ENCODE measurements at places on chromosomes 16 and 17.

DNA sequence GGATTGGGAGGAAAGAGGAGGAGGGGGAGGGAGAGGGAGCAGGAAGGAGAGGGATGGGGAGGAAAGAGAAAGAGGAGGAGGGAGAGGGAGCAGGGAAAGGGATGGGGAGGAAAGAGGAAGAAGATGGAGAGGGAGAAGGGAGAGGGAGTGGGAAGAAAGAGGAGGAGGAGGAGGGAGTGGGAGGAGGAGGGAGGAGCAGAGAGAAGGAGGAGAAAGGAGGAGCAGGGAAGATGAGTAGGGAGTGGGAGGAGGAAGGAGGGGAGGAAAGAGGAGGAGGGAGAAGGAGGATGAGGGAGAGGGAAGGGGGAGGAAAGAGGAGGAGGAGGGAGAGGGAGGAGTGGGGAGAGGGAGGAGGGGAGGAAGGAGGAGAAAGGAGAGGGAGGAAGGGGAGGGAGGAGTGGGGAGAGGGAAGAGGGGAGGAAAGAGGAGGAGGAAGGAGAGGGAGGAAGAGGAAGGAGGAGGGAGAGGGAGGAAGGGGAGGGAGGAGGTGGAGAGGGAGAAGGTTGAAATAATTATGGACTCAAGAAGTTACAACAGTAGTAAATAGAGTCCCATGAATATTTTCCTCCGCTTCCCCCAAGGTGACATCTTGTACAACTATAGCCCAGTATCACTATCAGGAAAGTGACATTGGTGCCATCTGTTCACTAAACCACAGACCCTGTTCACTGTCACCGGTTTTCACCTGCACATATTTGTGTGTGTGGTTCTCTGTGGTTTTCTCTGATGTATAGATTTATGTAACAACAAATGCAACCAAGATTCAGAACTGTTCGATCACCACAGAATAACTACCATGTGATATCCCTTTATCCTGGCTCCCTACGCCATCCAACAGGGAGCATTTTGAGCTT is 325.3 kb upstream of the EEF2KMT start:
- no peak for DNase-seq

DNA sequence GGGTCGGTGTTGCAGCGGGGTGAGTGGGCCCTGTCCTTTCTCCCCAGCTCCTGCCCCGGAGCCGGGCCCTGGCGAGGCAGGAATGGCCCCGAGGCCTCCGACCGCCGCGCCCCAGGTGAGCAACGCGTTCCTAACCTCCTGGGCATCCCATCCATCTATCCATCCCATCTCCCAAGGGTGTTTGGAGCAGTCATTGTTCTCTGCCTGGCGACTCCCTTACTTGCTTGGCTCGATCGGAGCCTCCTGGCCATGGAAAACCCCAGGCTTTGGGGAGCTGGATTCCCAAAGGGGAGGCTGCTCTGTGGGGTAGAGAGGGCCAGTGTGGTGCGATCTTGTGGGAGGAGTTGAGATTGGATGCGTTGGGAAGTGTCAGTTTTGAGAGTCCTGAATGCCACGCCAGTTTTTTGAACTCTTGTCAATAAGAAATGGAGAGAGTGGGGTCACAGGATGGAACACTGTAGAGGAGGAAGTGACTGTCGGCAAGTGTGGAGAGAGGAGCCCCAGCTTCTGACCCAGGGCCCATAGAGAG is 684 bp downstream of the ZFP90 start:
- DNase-seq, result no peak

- DNase-seq, result no peak
Measured at GRCh38 chr17:12180644-12181261, 160.1 kb downstream of the MAP2K4 start.

GRCh38 chr16:57826706-57827625 is 24.7 kb upstream of the KIFC3 start:
- DNase-seq, result no peak

GRCh38 chr16:83653785-83654184 is 154.0 kb upstream of the HSBP1 start:
- DNase-seq, result no peak

DNA sequence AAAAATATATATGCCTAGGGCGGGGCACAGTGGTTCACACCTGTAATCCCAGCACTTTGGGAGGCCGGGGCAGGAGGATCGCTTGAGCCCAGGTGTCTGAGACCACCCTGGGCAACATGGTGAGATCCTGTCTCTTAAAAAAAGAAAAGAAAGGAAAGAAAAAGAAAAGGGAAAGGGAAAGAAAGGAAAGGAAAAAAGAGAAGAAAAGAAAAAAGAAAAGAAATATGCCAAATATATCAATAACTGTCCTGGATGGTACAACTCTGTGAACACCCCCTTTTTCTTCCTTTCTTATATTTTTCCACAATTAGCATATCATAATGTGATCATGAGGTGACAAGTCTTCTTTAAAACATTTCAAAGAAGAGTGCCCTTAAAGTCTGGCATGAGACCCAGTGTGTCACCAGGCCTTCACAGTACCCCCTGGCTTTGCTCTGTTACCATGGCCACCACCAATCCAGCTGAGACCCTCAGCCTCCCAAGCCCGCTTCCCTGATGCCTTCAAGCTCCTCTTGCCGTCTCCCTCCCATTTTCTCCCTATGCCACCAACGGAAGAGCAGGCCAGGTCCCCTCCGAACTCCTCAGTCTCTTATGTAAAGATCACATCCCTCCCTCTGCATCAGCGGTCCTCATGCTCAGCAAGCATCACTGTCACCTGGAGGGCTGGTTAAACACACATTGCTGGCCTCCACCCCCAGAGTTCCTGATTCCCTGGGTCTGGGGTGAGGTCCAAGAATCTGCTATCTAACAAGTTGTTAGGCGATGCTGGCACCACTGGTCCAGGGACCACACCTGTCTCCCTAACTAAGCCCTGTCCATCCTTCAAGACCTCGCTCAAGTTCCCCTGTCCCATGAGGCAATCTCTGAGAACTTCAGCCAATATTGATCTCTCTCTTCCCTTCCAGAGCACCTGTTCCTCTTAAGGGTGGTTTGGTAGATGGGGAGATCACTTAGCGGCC is 44.5 kb downstream of the CUEDC1 start:
- DNase-seq, result no peak

GRCh38 chr17:33732116-33732515 is 439.0 kb upstream of the ASIC2 start:
- no peak for DNase-seq

DNA sequence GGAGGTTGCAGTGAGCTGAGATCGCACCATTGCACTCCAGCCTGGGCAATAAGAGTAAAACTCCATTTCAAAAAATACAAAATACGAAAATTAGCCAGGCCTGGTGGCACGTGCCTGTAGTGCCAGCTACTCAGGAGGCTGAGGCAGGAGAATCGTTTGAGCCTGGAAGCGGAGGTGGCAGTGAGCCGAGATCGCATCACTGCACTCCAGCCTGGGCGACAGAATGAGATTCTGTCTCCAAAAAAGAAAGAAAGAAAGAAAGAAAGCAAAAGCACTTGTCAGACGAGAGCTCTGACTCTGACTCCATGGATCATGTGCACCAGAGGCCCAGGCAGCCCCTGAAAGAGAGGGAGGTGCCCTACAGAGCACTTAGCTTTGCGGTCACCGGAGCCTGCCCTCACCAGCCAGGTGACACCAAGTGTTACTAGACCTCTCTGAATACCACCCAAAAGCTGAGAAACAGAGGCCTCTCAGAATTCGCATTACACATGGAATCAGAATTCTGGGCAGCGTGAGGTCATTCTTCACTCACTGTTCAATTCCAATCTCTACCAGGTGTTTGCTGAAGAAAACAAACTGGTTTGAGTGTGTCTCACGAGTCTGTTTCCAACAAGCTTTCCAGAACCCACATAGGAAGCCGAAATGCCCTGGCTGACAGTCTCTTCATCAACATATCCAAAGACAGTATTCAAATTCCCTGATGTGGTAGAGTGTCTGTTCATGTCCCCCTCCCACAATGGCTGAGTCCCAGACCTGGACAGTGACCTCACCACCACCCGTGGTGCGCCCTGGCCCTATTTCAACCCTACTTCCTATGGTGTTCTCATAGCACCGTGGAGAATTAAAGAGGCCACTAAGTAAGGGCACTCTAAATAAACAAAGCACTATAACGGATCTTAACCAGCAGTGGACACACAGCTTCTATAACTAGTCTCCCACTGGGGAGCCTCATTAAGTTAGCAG is 1.5 kb downstream of the FLCN start:
- no peak for DNase-seq

DNA sequence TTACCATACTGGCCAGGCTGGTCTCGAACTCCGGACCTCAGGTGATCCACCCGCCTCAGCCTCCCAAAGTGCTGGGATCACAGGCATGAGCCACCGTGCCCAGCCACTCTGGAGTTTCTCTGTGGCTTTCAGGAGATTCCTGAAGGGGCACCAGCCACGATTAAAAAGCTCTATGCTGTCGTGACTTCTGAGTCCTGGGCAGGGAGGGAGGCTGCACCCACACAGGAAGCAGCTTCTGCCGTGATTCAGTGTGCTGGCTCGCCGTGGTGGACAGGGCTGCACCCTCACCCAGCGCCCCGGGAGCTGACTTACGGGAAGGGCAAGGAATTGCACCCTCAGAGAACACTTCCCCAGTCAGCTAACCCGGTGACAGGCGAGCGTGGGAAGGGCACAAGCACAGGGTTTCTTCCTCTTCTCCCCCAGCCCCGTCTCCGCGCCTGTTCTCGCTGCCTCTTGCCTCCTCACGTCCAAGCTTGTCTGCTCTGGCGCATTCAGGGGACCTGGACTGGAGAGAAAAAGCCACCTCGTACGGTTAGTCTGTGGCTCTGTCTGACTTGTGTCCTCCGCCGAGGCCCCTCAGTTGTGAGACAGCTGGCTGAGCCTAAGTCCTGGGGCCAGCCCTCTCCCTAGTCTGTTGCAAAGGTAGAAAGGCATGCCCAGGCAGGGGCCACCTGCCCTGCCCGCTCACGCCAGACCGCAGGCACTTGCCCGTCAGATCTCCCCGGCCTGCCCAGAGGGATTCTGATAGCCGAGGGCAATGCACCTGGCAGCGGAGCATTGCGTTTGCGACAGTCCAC is 145.0 kb downstream of the SEC14L1 start:
- no peak for DNase-seq

- no peak for DNase-seq
Measured at GRCh38 chr16:28602529-28602928, 5.7 kb upstream of the SULT1A2 start.

GRCh38 chr16:25257470-25257955 is at the start of gene ZKSCAN2:
Gene ZKSCAN2 (minus strand): TSS chr16:25257845. CDS start chr16:25257127, 718 bp downstream.
- peak; percentile 79 for DNase-seq
